ENCODE measurements at places on chromosomes 1 and 21.

DNA sequence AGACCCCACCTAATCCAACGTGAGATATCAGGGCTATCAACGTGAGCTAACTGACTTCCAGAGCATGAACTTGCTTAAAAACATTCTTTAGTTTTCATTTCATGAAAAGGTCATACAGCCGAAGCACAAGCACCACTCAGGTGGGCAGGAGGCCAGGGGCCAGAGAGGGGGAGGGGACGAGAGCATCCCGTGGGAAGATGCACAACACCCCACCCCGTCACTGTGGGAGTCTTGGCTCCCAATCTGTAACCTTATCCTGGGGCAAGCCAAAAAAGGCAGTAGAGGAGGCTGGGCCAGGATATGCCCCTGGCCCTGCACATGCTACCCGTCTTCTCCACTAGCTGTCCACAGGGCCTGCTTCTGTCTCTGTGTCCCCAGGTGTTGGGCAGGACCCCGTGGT lies 31.4 kb downstream of the SSBP3 start:
- DNase-seq = no peak

- no peak for DNase-seq
Measured at GRCh38 chr1:23417570-23417969, 7.0 kb downstream of the TCEA3 start.

GRCh38 chr1:160124705-160125478 lies 9.3 kb downstream of the ATP1A2 start:
- DNase-seq = peak; percentile 75

DNA sequence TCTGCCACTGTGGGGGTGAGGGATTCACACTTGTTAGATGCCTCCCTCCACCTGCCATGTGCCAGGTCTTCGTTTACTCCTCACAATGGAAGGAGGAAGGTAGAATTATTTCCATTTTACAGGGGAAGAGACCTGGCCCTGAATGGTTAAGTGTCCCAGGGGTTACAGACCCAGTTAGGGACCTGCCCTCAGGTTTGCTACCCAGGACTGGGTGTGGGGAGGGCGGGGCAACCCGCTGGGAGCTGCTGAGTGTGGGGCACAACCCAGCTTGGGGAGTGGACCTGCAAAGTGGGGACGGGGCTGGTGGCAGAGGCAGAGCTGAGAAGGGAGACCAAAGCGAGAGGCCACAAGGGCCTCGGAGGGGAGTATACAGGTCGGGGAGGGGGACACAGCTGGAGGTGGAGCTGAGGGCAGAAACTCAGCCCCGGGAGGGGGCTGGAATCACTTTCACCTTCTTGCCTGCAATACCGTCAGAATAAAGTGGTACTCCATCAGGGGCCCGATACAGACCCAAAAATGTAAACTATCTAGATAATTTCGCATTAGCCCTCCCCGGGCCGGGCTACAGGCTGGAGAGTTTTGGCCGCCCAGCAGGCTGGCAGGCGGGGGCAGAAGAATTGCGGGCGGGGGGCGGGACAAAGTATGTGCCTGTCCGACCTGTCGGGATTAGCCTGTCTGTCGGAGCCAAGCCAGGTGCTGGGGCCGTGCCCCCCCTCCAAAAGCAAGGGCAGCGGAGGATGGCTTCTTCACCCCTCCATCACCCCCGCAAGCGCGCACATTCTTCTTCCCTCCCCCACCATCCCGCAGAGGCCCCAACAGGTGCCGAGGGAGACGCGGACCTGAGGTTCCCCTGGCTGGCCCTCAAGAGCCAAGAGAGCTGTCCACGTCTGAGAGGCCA lies 1.4 kb downstream of the RSPO1 start:
- no peak for DNase-seq

DNA sequence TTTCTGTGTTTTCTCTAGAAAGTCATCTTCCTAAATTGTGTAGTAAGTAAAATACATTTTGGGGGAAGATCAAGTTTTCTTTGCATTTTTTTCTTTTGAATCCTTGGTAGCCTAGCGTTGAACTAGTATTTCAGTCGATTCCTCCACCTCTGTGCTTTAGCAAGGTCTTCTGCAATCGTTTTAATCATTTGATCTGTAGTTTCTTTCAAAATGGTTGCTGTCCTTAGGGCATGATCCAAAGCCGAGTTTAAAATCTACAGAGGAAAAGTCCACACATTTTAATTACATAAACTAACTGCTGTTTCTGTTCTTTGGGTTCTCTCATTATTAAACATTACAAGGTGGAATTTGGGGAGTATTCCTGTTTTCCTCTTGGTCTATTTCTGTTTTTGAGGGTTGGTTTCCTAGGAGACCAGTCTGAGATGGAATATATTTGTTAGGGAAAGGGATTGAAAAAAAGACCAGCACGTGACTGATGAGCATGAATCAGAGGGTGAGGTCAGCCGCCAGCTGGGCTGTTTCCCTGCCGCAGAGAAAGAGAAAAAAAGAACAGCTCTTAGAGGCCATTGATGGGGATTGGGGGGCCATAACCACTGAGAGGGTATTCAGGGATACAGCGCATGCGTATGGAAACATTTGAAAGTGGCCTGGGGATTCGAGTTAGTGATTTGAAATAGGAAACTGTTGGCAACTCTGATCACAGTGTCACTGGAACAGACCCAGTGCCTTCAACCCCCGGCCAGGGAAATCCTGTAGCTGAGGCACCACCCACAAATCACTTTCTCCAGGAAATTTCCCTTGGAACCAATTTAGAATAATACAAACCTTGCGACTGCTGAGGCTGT lies 40.6 kb downstream of the AKNAD1 start:
- no peak for DNase-seq
